Stimulated activated CD8-positive, alpha-beta memory T cell treated with anti-CD3 and anti-CD28 coated beads, Interleukin-7, amount 100 ng/mL, for 48 hours (primary cell): ENCODE measurements at places on chromosomes 6 and 20.

GRCh38 chr6:32416036-32416435 lies 9.1 kb upstream of the BTNL2 start:
- DNase-seq, result no peak

GRCh38 chr6:22448291-22448711 lies 121.1 kb upstream of the HDGFL1 start:
- DNase-seq, result no peak

DNA sequence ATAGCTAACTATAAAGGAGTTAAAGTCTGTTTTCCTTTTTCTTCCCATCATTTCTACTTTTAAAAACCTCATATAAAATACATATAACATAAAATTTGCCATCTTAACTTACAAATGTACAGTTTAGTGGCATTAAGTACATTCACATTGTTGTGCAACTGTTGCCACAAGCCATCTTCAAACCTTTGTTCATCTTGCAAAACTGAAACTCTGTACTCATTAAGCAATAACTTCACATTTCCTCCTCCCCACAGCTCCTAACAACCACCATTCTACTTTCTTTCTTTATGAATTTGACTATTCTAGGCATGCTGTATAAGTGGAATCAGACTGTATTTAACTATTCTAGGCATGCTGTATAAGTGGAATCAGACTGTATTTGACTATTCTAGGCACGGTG lies 4.5 kb downstream of the CCDC170 start:
- no peak for DNase-seq

DNA sequence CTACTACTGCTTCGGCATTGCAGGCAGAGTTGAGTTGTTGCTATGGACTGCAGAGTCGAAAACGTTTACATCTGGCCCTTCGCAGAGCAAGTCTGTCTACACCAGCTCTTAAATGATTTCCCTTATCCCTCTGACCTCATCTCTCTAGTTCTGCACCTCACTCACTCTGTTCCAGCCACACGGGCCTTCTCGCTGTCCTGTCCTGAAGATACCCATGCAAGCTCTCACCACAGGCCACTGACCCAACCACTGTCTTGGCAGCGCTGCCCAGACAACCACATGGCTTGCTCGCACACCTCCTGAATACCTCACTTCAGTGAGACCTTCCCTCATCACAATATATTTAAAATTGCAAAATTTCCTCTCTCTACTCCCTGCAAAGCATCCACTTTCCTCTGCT lies 31.4 kb downstream of the B4GALT5 start:
- DNase-seq, result no peak

- DNase-seq, result no peak
Observed at GRCh38 chr6:35470663-35471120, 2.5 kb downstream of the RPL10A start.

GRCh38 chr6:15588971-15589634 lies 73.7 kb downstream of the DTNBP1 start:
- DNase-seq, result peak; percentile 46

- no peak for DNase-seq
Observed at GRCh38 chr20:44241796-44242195, 5.3 kb upstream of the GDAP1L1 start.

DNA sequence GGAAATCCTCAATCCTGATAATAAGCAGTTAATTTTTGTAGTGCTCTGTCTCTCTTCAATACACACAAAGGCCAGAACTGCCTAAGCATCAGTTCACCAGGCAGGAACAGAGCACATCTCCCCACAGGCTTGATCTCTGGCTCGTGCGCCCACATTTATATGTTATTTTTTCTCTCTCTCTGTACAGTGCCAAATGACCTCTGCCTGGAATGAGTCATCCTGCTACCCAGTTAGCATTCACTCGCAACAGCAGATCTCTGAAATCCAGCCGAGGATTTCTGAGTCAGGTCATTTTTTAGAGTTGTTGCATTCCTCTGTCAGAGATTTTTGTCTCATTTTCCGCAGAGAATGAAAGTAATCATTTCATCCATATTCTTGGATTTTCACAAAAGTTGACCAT lies 107.1 kb downstream of the COL12A1 start:
- DNase-seq, result no peak
